ENCODE measurements at places on chromosomes 2 and 18.

DNA sequence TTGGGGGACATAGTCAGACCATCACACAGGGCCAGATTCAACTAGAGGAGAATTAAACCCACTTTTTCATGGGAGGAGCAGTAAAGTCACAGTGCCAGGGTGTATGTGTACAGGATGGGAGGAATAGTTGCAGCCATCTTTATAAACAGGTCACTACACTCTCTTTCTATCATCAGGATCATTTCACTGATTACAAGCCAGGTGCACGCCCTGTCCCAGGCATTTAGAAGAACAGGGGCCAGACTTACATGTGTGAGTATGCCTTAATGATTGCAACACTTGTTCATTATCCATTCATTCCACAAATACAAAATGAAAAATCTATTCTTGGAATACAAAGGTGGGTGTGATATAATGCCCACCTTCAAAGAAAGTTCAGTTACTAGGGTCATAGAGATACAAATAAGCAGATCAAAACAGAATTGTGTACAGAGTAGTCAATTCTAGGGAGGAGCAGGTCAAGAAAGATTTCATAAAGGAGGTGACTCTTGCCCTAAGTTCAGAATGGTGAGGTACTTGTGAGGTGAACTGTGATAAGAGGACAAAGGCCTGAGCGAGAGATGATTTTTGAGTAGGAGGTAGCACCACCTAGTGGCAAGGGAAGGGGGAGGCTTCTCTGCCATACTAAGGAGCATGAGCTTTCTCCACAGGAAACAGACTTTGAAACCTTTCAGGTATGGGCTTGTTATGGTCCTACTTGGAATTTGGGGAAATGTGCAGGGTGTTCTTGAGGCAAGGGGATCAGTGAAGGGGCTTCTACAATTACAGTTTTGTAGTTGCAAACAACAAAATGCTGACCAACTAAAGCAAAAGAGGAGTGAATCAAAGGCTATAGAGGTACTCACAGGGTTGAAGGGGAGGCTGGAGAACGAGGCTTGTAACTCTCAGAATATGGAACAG is 156.3 kb downstream of the SUCLG1 start:
- no peak for DNase-seq

DNA sequence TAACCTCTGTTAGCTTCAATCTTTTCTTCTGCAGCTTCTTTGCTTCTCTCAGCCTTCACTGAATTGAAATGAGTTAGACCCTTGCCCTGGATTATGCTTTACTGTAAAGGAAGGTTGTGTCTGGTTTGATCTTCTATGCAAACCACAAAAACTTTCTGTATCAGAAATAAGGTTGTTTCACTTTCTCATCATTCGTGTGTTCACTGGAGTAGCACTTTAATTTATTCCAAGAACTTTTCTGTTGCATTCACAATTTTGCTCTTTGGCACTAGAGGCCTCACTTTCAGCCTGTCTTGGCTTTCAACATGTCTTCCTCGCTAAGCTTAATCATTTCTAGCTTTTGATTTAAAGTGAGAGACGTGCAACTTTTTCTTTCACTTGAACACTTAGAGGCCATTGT is 365.3 kb downstream of the TDRD15 start:
- no peak for DNase-seq

- peak; percentile 15 for DNase-seq
Measured at GRCh38 chr2:173076581-173077345, 1.1 kb downstream of the MAP3K20 start.

- no peak for DNase-seq
Measured at GRCh38 chr2:122486086-122486485, 730.6 kb downstream of the TSN start.

DNA sequence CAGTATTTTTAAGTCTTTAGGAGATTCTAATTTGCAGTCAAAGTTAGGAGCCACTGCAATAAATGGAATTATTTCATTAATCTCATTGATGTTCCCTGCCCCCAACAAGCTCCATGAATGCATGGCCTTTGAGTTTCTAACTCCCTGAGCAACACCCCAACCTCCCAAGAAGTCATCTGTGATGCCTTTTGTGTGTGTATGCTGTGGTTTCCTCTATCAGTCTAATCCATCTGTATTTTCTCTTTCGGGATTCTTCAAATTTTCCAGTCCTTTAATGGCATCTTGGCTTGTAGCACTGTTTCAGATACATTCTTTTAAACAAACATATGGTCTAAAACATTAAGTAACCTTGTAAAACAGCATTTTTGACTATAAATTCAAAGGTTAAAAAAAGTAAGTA is 16.8 kb downstream of the SERPINB10 start:
- no peak for DNase-seq

DNA sequence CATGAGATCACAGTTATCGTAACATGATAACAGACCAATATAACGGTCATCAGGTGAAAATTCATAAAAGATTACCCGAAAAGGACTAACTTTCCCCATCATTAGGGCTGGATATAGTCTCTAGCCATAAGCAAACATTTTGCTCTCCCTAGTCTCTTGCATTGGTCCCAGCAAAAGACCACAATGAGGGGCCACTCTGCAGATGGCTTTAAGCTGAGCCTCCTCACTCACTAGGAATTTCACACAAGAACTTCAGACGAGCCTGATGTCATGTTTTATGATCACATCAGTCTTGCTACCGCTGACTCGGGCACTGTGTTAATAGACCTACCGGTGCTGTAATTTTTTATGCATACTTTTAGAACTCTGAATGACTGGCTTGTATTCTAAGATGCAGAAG is 35.2 kb downstream of the STK17B start:
- no peak for DNase-seq

DNA sequence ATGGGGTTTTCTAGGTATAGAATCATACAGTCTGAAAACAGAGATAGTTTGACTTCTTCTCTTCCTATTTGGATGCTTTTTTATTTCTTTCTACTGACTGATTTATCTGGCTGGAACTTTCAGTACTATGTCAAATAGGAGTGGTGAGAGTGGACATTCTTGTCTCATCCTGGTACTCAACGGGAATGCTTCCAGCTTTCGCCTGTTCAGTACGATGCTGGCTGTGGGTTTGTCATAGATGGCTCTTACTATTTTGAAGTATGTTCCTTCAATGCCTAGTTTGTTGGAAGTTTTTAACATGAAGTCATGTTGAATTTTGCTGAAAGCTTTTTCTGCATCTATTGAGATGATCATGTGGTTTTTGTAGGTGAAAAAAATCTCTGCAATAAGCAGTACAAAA is 730.4 kb downstream of the PLCL1 start:
- DNase-seq, result no peak

DNA sequence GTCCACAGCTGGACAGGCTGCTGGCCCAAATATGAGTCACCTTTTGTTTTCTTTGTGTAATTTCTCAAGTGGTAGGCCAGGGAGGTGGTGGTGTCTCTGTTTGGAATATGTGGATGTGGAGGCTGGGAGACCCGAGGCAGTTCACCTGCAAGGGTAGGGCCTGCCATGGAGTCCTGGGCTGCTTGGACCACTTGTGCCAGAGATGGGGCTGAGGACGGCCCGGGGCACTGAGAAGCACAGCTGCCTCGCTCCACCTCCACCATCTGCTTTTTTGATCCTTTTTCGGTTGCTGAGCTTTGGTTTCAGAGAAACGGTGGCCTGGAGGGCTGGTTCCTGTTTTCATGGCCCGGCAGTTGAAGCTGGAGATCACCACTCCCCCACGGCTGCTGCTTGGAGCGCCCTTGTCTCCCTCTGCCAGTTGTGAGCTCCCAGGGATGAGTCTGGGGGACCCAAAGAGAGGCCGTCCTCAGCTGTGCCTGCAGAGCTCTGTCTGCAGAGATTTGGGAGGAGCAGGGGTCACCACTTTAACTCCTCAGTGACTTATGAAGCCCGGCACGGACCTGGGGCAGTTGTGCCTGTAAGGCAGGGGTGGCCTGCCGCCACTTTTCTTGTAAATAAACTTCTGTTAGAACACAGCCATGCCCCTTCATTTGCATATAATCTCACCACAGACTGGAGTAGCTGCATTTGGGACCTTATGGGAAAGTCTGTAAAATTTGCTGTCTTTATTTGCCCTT is 67.6 kb upstream of the MCFD2 start:
- peak; percentile 94 for DNase-seq
